Esophagus squamous epithelium (tissue), 5 donors: ENCODE measurements at places on chromosomes 4 and X. TPM values are rescaled to one million over a fixed set of nuclear protein-coding genes. Genes with fewer than 3 reads are reported as not detected.

Gene GAGE12E
- not detected for total RNA-seq

Gene CXorf49B
- total RNA-seq: not detected

Gene MAGED2
- 58.0 TPM for total RNA-seq

Gene SCML2
- total RNA-seq: 2.4 TPM

Gene ADRA2C
- total RNA-seq: 4.6 TPM

Gene PDGFRA
- 10.9 TPM for total RNA-seq

Gene GLRB
- 0.27 TPM for total RNA-seq

Gene VEGFD
- 0.61 TPM for total RNA-seq

Gene CT45A5
- not detected for total RNA-seq

Gene MAMLD1
- 0.23 TPM for total RNA-seq

Gene ZNF732
- 1.5 TPM for total RNA-seq

Gene GABRB1
- total RNA-seq: not detected

GRCh38 chrX:145881175-145881995 is 63.8 kb downstream of the SLITRK2 start:
- no peaks in the 10 kb centered on the region for H3K27me3 ChIP-seq
- no peak overlapping the region for H3K4me3 ChIP-seq
- H3K27ac ChIP-seq: no peak overlapping the region
- DNase-seq: no peak
- no peaks in the 10 kb centered on the region for H3K36me3 ChIP-seq

- no peak for DNase-seq
- no peaks in the 10 kb centered on the region for H3K4me1 ChIP-seq
- H3K36me3 ChIP-seq: no peaks in the 10 kb centered on the region
- H3K27ac ChIP-seq: no peak overlapping the region
- no peaks in the 10 kb centered on the region for H3K27me3 ChIP-seq
- H3K4me3 ChIP-seq: no peak overlapping the region
Measured at GRCh38 chrX:107552930-107553329, 75.4 kb upstream of the PRPS1 start.

DNA sequence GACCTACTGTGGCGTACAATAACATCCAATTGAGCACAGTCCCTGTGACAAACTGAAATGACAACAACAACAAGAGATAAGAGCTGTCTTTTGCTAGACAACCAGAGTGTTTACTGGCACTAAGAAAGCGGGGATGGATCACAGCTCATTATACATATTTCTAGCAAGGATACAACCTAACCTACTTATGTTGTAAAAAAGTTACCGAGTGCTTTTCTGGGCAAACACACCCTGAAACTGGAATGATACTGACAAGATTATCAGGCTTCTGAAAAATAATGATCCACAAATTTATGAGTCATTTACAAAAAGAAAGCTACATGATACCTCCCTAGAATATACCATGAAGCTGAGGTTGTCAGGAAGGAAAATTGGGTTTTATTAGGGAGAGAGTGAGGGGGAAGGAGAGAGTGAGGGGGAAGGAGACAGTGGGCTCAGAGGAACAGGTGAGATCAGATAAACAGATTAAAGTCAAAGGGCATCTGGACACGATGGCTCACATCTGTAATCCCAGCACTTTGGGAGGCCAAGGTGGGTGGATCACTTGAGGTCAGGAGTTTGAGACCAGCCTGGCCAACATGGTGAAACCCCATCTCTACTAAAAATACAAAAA is 20.3 kb downstream of the TBC1D9 start:
- DNase-seq: no peak
- peaks cover 68% of the 10 kb centered on the region for H3K4me1 ChIP-seq
- no peak overlapping the region for H3K4me3 ChIP-seq
- H3K36me3 ChIP-seq: no peaks in the 10 kb centered on the region
- H3K27ac ChIP-seq: no peak overlapping the region

DNA sequence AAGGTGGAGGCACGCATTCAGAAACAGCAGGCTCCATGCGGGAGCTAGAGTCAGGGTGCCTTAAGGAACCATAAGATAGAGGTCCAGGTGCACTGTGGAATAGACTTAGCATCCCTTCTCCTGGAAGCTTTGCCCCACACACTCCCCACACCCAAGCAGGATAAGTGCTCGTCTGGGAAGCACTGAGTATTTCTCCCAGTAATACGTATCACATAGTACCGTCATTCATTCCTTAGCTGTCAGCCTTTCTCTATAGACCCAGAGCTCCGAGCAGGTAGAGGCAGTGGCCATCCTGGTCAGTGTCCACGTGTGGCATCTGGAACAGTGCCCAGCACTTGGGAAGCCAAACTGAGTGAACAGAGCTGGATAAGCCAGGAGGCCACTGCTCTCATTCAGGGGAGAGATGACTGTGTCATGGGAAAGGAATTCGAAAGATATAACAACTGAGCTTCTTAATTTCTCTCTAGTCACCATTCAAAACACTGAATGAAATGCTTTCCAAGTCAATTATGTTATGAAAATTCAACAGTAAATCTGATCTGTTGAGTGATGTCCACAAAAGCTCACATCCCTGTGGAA is 9.9 kb downstream of the APBB2 start:
- H3K27ac ChIP-seq: peak overlapping the region; percentile 63
- no peaks in the 10 kb centered on the region for H3K36me3 ChIP-seq
- H3K4me3 ChIP-seq: no peak overlapping the region
- no peaks in the 10 kb centered on the region for H3K4me1 ChIP-seq

- H3K27me3 ChIP-seq: no peaks in the 10 kb centered on the region
- DNase-seq: no peak
- H3K4me1 ChIP-seq: no peaks in the 10 kb centered on the region
- H3K27ac ChIP-seq: no peak overlapping the region
- no peak overlapping the region for H3K4me3 ChIP-seq
Measured at GRCh38 chr4:153426207-153426885, 39.8 kb upstream of the TMEM131L start.

GRCh38 chr4:1899149-1900086 is 28.2 kb downstream of the NSD2 start:
- H3K27ac ChIP-seq: no peak overlapping the region
- peaks cover 10% of the 10 kb centered on the region for H3K36me3 ChIP-seq
- H3K4me3 ChIP-seq: no peak overlapping the region
- H3K27me3 ChIP-seq: no peaks in the 10 kb centered on the region
- DNase-seq: peak; percentile 16
- no peaks in the 10 kb centered on the region for H3K4me1 ChIP-seq

DNA sequence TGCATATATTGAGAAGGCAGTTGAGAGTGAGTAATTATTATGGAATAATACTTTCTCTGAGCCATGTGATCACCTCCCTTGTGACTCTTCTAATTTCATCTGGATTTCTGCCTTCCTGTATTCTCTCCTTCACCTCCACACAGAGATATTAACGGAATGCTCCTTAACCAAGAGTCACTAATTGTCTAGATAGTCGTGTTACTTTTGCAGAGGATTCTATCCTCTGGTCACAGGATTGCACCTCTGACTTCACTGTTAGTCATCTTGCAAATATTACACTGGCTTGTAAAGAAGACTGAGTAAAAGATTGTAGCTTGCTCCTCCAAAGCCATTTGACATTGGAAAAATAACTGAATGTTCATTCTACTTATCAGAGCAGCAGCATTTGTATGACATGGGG is 160.9 kb downstream of the SH2D1A start:
- no peak for DNase-seq
- H3K4me3 ChIP-seq: no peak overlapping the region
- no peak overlapping the region for H3K27ac ChIP-seq
- H3K27me3 ChIP-seq: no peaks in the 10 kb centered on the region
- H3K4me1 ChIP-seq: no peaks in the 10 kb centered on the region
- H3K36me3 ChIP-seq: no peaks in the 10 kb centered on the region

DNA sequence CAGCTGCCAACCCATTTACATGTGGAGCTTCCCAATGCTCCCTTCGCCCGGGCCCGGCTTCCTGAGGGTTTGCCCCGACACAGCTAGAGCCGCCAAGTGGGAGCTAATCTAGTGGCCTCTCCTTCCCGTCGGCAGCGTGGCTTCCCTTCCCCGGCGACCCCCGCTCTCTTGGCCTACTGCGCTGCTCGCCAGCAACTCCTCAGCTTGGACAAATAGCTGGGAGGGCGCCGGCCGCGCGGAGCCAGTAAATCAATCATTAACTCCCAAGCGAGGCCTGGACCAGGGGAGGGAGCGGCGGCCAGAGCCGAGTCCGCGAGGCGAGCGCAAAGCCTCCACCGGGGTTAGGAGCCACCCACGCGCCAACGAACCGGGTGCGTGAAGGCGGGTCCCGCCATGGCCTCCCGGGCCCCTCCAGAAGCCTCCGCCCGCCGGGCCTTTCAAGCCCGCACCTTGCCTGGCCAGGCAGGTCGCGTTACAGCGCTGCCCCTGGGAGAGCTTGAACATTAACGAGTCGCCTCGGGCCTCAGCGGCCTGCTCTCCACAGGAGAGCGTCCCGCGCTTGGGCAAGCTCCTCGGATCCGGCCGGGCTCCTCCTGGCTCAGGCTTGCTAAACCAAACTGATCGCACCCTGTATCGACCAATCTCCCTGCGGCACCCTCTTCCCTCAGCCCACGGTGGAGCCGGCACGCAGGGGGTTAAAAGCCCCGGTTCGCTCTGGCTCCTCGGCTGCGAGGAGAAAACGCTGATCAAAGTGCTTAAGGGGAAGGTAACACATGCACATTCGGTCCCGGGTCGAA is 10.6 kb upstream of the BCOR start:
- H3K27ac ChIP-seq: peak overlapping the region; percentile 96
- H3K36me3 ChIP-seq: no peaks in the 10 kb centered on the region
- DNase-seq: no peak
- H3K4me3 ChIP-seq: peak overlapping the region; percentile 54
- peaks cover 47% of the 10 kb centered on the region for H3K4me1 ChIP-seq
- peaks cover 37% of the 10 kb centered on the region for H3K27me3 ChIP-seq

GRCh38 chrX:18946611-18947010 is 37.3 kb downstream of the PHKA2 start:
- H3K36me3 ChIP-seq: no peaks in the 10 kb centered on the region
- no peaks in the 10 kb centered on the region for H3K27me3 ChIP-seq

DNA sequence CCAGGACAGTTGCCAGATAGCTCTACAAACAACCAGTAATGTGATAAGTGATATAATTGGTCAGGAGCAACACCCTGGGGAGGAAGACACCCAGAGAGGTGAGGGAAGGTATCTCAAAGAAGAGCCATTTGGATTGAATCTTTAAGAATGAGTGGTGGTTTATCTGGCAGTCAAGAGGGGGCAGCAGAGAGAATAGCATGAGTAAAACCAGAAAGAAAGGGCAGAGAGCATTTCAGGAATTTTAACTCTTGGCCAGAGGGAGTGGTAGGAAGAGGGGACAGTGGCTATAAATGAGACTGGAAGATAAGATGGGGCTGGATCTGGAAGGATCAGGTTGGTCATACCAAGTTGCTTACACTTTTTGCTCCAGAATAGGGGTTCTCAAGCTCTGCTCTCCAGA is 5.9 kb upstream of the SEPTIN6 start:
- H3K27ac ChIP-seq: no peak overlapping the region
- no peak overlapping the region for H3K4me3 ChIP-seq
- no peaks in the 10 kb centered on the region for H3K4me1 ChIP-seq
- no peaks in the 10 kb centered on the region for H3K27me3 ChIP-seq
- no peak for DNase-seq
- no peaks in the 10 kb centered on the region for H3K36me3 ChIP-seq

- peak overlapping the region; percentile 94 for H3K27ac ChIP-seq
- peak overlapping the region; percentile 78 for H3K4me3 ChIP-seq
- peaks cover 11% of the 10 kb centered on the region for H3K4me1 ChIP-seq
- no peak for DNase-seq
- H3K27me3 ChIP-seq: no peaks in the 10 kb centered on the region
Measured at GRCh38 chrX:68498044-68498507, 775 bp upstream of the YIPF6 start.

- DNase-seq: no peak
- no peaks in the 10 kb centered on the region for H3K4me1 ChIP-seq
- no peaks in the 10 kb centered on the region for H3K36me3 ChIP-seq
- no peaks in the 10 kb centered on the region for H3K27me3 ChIP-seq
- H3K27ac ChIP-seq: no peak overlapping the region
- no peak overlapping the region for H3K4me3 ChIP-seq
Measured at GRCh38 chrX:6002056-6002455, 226.6 kb downstream of the NLGN4X start.

DNA sequence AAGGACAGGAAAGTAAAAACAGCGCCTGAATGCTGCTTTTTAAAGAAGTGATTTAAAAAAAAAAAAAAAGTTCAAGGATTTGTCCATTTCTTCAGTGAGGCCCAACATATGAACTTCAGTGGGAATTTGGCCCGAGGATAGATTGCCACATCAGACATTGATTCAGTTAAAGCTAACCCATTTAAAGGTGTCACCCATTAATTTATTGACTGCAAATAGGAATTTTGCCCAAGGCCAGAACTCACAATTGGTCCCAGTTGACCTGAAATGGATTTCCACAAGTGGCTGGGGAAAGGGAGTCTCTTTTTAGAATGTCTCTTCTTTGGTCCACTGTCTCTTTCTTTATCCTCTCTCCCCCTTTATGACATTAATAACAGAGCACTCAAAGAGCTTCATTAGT is 86.5 kb upstream of the RPL34 start:
- no peak for DNase-seq
- H3K4me3 ChIP-seq: no peak overlapping the region
- no peak overlapping the region for H3K27ac ChIP-seq
- H3K4me1 ChIP-seq: no peaks in the 10 kb centered on the region
- no peaks in the 10 kb centered on the region for H3K36me3 ChIP-seq
- no peaks in the 10 kb centered on the region for H3K27me3 ChIP-seq

GRCh38 chr4:48634688-48635308 is 144.7 kb downstream of the ZAR1 start:
- no peak for DNase-seq
- H3K36me3 ChIP-seq: no peaks in the 10 kb centered on the region
- no peak overlapping the region for H3K27ac ChIP-seq
- no peak overlapping the region for H3K4me3 ChIP-seq
- H3K4me1 ChIP-seq: no peaks in the 10 kb centered on the region

GRCh38 chrX:112696481-112696880 is 16.7 kb upstream of the LHFPL1 start:
- no peaks in the 10 kb centered on the region for H3K36me3 ChIP-seq
- no peak overlapping the region for H3K4me3 ChIP-seq
- H3K27me3 ChIP-seq: no peaks in the 10 kb centered on the region
- DNase-seq: no peak
- no peaks in the 10 kb centered on the region for H3K4me1 ChIP-seq

DNA sequence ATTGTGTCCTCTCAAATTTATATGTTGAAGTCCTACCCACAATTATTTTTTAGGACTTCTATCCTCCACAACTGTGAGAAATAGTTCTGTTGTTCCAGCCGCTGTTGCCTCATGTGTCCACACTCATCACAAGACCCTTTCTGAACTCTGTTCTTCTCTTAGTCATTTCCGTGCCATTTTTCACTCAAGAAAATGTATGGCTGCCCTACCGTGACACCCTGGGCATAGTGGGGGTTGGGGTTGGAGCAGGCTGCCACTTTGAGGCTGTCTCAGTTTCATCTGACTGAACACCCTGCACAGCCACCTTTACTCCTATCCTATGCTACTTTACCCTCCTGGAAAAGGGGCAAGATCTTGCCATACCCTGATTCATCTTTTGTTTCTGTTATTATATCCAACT is 319.1 kb downstream of the TENM3 start:
- H3K27ac ChIP-seq: no peak overlapping the region
- H3K27me3 ChIP-seq: no peaks in the 10 kb centered on the region
- no peak for DNase-seq
- H3K4me3 ChIP-seq: no peak overlapping the region
- H3K36me3 ChIP-seq: no peaks in the 10 kb centered on the region
